ENCODE measurements at places on chromosomes 13 and 19.
A peak's percentile ranks its signal among the peaks of the same experiment; 100 is the strongest.

GRCh38 chr19:10173527-10173926, 21.2 kb downstream of the DNMT1 start:
- no peak for DNase-seq

- DNase-seq = no peak
Observed at GRCh38 chr19:952680-953444, 27.0 kb downstream of the ARID3A start.

GRCh38 chr13:94950303-94950702, 238.0 kb upstream of the SOX21 start:
- no peak for DNase-seq

DNA sequence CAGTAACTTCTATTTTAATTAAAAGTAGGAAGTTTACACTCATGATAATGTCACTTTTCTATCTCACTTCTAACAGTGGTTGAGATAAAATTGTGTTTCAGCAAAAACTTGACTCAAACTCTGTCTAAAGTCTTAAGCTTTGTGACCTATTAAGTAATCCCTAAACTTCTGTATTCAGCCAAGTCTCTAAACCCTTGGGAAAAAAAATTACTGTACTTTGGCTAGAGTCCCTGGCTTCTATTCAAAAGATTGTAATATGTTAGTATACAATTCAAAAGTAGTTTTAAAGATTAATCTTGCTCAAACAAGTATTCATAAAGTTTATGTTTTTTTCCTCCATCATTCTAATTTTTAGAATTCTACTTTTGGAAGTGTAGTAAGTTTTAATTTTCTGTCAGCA, 1248.8 kb downstream of the UQCRFS1 start:
- DNase-seq = no peak

- DNase-seq = peak; percentile 61
Observed at GRCh38 chr19:19578252-19578651, 40.2 kb downstream of the CILP2 start.

DNA sequence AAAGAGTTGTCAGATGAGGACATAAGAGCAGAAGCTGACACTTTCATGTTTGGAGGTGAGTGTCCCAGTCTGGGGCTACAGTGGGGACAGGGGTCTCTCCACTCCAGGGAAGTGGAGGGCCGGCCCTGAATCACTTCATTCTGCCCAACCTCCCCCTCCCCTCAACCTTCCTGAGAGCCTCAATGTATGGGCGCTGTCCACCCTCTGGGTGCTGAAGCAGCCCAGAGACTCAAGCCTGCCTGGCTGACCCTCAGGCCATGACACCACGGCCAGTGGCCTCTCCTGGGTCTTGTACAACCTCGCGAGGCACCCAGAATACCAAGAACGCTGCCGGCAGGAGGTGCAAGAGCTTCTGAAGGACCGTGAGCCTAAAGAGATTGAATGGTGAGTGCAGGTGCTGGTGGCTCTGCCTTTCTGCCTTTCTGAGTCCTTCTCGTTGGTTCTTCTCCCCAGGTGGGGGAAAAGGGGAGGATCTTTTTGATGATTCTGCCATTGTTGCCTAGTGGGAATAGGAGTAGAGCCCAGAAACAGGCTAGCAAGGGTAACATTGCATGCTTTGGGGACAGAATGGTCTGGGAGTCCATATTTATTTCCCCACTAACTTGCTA, 8.8 kb downstream of the CYP4F8 start:
- DNase-seq = no peak

DNA sequence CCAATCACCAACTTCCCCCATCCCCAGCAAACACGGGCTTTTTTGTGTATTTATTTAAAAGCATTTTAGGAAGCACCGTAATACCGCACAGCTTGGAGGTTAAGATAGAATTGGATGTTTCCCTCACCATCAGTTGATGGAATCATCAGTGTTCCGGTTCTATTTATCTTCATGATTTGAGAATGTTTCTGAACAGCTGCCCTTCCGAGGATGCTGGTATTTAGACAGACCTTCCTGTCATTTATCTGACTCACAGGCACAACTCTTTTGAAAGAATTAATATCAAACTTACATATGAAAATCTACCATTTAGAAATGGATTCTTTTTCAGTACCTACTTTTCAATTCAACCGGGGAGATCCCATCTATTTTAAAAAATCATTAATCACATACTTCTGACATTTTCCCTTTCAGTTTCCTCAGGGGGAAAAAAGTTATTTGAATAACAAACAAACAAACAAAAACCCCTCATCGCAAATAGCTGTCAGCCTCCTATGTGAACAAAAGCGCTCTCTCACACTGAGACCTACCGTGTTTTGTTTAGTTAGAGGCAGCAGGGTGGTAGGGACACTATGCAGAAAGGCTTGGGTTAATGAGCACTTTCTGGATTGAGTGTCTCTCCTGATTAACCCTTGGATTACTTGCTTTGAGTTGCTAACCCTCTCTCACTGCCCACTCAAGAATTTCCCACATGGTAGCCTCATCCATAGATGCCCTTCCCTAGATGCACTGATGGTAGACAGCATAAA, 189.3 kb downstream of the TM9SF2 start:
- DNase-seq = no peak

DNA sequence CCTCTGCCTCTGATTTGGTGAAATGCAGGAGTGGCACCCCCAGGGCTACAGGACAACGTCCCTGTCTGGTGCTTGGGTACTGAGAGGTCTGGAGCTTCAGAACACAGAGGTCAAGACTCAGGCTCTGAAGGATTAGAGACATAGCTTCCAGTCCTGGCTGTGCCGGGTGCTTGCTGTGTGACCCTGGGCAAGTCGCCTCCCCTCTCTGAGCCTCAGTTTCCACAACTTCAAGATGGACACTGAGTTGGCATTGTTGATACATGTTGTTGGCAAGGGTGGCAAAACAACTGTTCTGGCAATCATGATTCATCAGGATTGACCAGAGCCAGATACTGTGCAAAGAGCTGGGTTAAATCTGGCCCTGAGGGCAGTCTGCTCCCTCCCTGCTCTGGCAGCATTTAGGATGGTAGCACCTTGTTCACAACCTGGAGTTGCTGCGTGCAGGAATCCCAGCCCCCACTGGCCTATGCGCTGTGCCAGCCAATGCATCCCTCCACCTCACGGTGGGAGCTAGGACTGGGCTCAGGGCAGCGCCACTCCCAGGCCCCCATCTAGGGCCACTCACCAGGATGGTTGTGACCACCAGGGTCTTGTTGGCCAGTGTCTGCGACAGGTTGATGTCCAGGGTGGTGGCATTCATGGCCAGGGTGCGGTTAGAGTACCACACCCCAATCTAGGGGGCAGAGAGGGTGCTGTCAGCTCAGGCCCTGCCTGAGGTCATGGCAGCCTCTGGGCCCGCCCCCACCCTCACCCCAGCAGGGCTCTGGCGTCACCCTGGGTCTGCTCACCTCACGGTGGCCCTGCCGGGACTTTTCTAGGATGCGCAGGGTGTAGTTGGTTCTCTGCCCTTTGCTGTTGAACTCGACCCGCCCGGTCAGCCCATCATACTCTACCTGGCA, 16.7 kb downstream of the GRIK5 start:
- DNase-seq = no peak

DNA sequence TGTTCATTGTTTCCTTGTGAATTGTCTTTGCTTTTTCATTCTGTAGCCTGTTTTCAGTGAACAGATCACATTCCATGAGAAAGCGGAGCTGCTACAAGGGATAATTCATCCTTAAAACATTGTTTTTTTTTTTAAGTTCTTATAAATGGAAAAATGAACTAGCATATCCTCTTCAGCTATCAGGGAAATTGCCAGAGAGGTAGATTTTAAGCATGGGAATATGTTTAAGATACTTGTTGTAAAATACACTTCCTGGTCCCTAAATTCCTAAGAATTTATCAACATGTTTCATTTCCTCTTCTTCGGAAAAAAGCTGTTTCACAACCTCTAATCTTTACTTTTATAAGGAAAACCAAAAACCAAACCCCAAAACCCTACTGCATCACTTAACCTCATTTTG, 238.0 kb downstream of the POSTN start:
- no peak for DNase-seq

DNA sequence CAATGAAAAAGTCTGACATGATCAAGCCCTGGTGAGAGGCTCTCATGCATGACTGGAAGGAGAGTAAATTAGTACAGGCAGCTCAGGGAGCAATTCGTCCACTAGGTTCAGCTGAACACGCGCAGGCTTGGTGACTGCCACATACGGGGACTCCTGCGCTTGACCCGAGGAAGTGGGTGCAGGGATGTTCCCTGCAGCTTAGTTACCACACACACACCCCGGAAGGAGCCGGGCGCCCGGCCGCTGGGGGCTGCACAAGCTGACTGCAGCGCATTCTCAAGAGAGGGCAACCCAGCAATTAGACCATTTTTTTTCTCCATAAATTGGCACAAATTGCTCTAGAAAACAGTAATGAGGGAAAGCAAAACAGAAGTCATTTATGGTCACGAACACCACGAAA, 23.0 kb upstream of the MIER2 start:
- DNase-seq = no peak

GRCh38 chr13:96781141-96781540, 213.1 kb downstream of the OXGR1 start:
- DNase-seq = no peak

GRCh38 chr19:6678690-6679109, 8.7 kb upstream of the TNFSF14 start:
- DNase-seq = no peak

GRCh38 chr13:113091891-113092775, 13.5 kb upstream of the F7 start:
- no peak for DNase-seq

DNA sequence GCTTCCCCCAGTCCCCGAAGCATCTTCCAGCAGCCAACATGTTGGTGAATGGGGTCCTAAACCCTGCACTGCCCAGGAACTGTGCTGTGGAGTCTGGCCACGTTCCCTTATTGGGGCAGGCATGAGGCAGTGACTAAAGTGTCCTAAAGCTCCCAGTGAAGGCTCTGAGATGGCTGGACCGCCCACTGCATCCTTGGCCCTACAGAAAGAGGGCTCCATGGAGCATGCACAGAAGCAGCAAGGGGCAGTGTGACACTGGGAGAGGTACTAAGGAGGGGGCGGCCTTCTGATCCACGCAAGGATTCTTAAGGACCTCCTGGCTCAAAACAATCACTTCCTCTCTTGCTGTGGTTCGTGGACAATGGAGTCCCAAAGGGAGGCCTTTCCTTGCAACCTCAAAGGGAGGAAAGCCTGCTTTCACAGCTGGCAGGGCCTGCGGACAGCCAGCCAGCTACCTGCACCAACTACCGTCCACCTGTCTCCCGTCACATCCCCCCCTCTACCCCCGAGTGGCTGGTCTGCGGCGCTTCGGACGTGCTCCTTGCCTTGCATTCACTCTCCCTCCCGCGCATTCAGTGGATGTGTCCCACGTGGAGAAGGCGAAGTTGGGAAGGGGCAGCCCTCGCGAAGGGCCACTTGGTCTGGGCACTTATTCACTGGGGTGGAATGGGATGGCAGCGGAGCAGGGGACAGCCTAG, 63.9 kb upstream of the STARD13 start:
- DNase-seq = peak; percentile 29

DNA sequence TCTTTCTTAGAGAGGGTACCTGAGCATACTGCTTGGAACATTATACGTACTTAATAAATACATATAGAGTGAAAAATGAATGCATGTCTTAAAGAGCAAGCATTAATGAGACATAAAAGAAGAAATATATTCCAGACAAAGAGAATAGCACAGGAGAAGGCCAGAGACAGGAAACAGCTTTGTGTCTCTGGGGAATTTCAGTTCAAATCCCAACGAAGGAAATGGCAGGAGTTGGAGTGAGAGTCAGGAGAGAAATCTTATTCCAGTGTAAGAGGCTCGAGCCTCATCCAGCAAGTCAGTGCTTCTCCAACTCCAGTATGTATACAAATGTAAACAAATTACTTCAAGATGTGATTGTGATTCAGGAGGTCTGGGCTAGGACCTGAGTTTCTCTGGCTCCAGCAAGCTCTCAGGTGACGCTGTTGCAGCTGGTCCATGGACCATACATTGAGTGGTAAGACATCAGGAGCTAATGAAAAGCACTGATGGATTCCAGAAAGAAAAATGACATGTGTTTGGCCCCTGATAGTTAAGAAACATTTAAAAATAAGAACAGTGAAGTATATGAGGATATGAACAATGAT, 108.2 kb downstream of the RAP2A start:
- DNase-seq = no peak

- DNase-seq = no peak
Observed at GRCh38 chr13:40494513-40494912, 171.9 kb downstream of the FOXO1 start.

- no peak for DNase-seq
Observed at GRCh38 chr19:48443731-48444128, 2.1 kb upstream of the GRWD1 start.

GRCh38 chr13:28505543-28506135, 10.7 kb upstream of the FLT1 start:
- DNase-seq = no peak

- DNase-seq = no peak
Observed at GRCh38 chr19:54896036-54896435, 9.9 kb upstream of the NCR1 start.

DNA sequence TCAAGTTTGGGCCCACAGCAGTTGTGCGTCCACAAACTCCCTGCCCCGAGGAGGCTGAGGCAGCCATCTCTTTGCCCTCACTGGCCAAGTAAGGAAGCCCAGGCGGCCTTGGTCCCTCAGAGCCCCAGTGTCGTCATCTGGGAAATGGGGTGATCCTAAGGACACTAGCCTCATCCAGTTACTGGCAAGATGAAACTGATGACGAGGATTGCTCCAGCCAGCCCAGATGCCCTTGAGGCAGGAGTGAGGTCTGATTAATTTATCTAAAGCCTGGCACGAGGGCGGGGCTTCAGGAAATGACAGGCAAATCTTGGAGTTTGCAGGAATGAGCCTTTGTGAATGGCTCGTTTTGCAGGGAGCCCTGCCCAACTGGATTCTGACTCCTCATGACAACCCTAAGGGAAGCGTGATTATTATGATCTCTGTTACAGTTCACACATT, 5.6 kb downstream of the LIPE start:
- DNase-seq = no peak

GRCh38 chr13:38943231-38943630, 47.4 kb downstream of the STOML3 start:
- no peak for DNase-seq

DNA sequence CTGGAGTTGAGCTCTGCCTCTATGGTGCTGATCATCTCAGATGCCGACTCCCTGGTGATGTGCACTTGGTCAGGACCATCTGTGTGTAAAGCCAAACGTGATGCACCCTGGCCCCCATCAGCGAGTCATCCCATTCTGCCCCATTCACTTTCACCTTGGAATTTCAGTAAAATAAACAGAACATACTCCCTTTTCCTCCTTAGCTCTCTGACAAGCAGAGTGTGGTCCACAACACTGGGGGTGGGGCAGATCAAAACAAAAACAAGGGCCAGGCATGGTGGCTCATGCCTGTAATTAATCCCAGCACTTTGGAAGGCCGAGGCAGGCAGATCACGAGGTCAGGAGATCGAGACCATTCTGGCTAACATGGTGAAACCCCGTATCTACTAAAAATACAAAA, 12.3 kb downstream of the CEACAM20 start:
- DNase-seq = no peak

GRCh38 chr19:4910594-4911281, 1.4 kb downstream of the UHRF1 start:
- no peak for DNase-seq

GRCh38 chr19:40466219-40466984, 399 bp upstream of the SPTBN4 start:
- DNase-seq = no peak

GRCh38 chr19:4639531-4640246, 373 bp downstream of the TNFAIP8L1 start:
- no peak for DNase-seq
